ENCODE measurements at places on chromosomes 7 and 10.

DNA sequence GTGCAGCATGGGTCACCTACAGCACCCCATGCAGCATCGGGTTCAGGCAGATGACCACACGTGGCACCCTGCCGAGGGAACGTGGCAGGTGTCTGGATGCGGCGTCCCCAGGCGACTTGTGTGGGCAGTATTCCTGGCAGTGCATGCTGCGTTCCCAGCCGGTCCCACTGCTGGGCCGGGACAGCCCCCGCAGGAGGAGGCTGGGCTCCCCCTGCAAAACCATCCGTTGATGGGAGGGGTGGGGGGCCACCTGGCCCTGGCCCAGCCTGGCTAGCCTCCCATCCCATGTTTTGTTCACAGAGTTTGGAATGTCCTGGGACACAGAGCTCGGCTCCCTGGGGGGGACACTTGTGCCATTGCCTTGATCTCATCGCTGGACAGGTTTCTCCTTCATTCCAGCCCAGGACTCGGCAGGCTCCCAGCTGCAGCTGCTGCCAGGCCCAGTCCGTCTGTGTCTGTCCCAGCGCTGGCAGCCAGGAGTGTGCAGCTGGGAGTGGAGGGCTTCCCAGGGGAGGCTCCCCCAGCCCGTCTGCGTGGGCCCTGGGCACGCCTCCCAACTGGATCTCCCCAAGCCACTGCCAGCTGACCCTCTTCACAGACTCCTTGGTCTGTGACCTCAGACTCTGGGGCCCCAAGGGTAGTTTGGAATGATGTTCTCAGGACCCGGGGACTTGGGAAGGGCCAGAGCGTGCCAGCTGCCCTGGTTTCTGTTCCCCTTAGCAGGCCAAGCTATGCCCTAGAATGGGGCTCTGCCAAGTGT, 32.6 kb downstream of the TMEM270 start:
- DNase-seq, result no peak

DNA sequence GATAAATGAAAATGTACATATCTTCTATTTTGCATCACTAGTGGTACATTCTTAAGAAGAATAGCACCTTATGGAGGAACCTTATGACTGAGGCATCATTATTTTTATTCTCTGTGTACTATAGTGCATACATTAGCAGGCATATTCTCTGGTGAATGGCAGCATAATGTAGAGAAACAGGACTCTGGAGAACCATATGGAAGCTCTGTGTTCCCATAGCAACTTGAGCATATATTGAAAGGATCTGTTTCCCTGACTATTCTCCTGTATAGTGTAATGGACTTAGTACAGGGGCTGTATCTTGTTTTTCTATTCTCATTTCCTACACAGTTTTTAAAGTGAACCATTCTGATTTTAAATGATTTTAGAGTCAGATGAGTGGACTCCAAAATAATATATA, 128.4 kb upstream of the SMIM30 start:
- DNase-seq, result no peak

GRCh38 chr10:74500816-74501215, 325.6 kb upstream of the KAT6B start:
- peak; percentile 12 for DNase-seq

DNA sequence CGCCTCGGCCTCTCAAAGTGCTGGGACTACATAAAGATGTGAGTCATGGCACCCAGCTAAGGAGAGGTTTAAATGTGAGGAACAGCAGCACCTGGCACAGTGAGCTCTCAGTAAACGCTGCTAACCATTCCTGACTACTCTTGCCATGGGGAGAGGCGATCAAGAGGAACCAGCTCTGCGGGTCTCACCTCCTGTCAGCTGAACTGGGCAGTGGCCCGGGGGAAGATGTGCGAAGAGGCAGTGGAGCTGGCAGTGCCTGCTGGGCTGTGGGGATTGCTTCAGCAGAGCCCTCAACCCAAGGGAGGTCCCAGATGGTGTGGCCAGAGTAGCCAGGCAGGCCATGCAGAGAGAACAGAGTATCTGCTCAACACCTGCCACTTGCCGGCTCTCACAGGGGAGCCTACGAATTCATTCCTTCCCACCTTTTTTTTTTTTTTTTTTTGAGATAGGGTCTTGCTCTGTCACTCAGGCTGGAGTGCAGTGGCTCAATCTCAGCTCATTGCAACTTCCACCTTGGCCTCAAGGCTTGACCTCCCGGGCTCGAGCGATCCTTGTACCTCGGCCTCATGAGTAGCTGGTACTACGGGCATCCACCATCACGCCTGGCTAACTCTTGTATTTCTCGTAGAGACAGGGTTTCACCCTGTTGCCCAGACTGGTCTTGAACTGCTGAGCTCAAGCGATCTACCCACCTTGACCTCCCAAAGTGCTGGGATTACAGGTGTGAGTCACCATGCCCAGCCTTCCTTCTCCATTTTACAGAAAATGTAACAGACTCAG, 6.8 kb downstream of the POLM start:
- DNase-seq, result no peak

DNA sequence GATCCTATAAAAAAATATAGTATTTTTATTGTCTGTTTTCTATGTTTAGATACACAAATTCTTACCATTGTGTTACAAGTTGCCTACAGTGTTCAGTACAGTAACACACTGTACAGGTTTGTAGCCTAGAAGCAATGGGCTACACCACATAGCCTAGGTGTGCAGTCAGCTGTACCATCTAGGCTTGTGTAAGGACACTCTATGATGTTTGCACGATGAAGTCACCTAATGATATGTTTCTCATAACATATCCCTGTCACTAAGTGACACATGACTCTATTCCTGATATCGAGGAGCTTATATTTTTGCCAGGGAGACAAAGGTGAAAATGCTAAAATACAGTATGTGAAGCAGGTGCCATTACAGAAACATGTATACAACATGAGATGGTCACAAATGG, 18.6 kb downstream of the ZNF25 start:
- DNase-seq, result no peak

- no peak for DNase-seq
These were observed 115.0 kb downstream of the DNAJB9 start for GRCh38 chr7:108684629-108685028.

DNA sequence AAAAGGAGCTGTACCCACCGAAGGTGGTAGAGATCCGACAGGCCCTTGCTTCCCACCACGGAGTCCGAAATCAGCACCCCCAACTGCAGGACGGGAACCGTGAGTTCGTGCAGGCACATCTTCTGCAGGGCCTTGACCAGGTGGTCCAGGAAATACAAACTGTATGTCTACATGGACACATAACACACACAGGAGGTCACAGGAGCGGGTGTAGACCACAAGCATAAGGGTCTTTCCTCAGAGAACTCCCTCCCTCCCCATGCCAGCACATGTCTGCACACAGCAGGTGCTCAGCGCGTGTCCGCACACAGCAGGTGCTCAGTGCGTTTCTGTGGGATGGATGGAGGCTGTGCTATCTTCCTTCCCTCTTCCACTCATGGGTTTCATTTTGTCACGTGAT, 69.7 kb downstream of the CFAP46 start:
- DNase-seq, result no peak

- DNase-seq, result no peak
These were observed 109.0 kb downstream of the CCDC71L start for GRCh38 chr7:106551936-106552335.

GRCh38 chr7:51246258-51247245, 70.1 kb downstream of the COBL start:
- DNase-seq, result peak; percentile 52

DNA sequence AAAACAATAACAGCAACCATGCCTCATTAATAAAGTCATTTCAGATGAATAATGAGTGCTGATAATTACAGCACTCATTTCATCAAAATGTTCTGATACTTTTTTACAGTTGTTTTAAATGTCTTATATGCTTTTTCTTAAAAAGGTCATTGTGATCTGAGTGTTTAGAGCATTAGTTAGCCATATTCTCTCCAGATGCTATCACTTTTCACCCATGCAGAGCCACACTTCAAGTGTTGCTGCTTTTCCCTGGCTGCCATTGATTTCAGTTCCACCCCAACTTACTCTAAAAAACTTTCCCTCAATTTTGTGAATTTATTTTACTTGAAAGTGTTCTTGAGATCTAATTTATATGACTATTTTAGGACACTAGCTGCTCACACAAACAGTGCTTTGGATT, 41.8 kb downstream of the NUP205 start:
- DNase-seq, result no peak

- no peak for DNase-seq
These were observed 41.4 kb upstream of the AP5Z1 start for GRCh38 chr7:4733936-4734528.

DNA sequence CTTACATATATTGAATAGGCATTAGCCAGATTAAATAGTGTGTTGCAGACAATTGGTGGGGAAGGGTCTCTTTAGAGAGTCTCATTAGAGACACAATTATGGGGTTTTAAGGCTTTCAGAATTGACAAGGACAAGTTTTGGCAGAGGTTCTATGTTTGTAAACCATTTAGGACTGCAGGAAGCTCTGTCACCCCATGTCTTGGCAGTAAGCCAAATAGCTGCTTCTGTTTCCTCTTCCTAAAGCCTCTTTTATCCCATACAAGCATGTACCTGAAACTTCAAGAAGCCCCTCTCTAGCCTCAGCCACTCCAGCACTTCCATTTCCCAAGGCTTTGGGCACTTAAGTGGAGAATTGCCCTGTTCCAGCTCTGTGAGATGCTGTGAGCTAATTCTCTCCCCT, 21.8 kb upstream of the LRRC4 start:
- no peak for DNase-seq

- no peak for DNase-seq
These were observed 5.7 kb downstream of the GBX1 start for GRCh38 chr7:151161757-151162156.

GRCh38 chr10:17217631-17218232, 10.3 kb upstream of the VIM start:
- DNase-seq, result no peak

GRCh38 chr7:70838292-70838907, 293.5 kb upstream of the GALNT17 start:
- no peak for DNase-seq

DNA sequence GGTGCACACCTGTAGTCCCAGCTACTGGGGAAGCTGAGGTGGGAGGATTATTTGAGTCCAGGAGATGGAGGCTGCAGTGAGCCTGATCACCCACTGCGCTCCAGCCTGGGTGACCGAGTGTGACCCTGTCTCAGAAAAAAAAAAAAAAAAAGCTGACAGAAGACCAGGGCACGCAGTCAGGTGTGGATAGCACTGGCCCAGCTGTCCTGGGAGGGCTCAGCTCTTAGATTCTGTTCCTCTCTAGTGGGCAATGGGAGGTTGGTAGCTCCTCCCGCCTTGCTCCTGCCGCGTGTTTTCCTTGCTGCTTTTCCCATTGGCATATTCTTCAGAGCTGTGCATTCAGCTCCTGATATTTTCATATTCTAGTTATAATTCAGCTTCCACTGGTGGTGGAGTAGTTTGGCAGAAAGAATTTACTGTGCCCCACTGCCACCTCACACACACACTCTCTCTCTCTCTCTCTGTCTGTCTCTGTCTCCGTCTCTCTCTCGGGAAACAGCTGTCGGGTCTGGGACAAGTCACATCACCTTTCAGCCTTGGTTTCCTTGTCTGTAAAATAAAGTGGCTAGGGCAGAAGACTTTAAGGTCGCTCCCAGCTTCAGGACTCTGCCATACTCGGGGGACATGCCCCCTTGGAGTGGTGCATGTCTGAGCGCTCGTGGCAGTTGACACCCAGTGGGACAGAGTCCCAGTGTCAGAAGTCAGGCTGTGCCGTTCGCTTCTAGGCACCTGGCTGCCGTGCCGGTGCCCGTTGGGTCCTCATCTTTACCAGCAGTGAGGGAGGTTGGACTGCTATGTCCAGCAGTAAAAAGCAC, 25.9 kb upstream of the ANKRD2 start:
- no peak for DNase-seq

- DNase-seq, result no peak
These were observed 281.8 kb downstream of the HDAC9 start for GRCh38 chr7:18777314-18777713.

DNA sequence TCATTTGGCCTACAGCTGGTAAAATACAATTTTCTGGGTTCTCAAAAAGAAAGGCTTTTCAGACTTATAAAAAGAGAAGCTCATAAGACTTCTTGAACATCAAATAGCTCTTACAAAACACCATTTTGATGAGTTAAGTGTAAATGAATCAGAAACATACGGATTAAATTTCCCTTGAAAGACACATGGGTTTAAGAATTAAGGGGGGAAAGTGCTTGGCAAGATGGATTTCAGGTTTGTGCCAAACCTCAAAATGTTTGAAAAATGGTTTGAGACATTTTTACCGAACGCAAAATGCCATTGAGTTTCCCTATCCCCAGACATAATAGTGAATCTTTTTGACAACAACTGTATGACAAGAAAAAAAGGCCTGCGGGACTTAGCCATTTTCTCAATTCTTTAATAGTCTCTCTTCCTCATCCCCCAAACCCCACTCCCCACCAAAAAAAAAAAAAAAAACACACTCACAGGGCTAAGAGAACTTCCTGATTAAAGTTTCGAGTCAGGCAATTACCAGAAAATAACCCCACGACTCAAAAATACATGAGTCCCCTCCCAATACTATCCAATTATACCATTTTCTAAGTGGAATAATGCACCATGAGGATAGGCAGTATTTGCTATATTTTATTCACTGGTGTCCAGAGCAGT, 260.1 kb downstream of the TRIL start:
- no peak for DNase-seq

DNA sequence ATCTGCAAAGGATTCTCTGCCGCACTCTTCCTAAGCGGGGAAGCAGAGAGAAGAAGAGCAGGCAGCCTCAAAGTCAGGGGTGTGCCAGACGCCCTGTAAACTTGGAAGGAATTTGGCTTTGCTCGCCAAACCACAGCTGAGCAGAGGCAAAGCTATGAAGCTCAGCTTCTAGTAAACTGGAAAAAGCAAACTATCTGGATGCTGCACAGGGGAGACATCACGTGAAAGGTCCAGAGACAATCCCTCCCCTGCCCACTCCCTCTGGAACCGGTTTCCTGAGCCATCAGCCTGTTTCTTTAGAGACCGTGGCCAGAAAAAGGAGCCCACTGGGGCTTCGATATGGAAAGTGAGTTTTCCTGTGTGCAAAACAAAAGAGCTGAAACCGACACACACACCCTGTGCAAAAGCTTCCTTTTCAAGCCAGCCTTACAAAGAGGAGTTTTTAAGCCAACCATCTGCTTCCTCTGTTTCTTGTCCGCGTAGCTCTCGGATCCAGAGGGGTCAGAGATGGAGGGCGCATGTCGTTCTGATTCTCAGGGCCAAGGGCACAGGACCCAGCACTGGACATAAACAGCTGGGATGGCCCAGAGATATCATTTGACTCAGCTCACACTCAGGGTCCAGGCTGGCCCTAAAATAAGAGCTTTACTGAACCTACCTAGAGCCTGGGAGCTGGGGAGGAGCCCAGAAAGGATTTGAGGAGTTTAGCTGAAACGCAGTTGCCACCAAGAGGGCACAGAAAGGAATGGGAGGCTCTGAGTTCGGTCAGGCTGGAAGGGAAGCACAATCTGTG, 58.2 kb upstream of the DNAAF5 start:
- no peak for DNase-seq

GRCh38 chr7:27183682-27184336, 1.2 kb downstream of the HOXA11 start:
- no peak for DNase-seq

DNA sequence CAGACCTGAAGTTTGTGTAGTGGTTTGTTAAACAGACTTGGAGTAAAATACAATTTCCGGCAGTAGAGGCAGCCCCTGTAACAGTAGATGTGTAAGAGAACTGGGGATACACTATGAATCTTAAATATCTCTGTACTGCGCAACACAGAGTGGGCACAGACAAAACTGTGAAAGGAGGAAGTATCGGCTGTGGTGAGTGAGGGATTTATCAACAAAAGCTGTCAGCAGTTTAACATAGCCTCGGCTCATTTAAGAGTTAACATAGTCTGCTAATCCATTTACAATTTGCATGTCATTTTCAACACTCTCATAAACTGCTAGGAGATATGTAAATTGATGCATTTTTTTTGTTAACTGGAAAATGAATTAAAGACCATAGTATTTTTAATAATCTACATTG, 225.2 kb downstream of the ZWINT start:
- no peak for DNase-seq
